ENCODE measurements at places on chromosomes 2 and 18.

DNA sequence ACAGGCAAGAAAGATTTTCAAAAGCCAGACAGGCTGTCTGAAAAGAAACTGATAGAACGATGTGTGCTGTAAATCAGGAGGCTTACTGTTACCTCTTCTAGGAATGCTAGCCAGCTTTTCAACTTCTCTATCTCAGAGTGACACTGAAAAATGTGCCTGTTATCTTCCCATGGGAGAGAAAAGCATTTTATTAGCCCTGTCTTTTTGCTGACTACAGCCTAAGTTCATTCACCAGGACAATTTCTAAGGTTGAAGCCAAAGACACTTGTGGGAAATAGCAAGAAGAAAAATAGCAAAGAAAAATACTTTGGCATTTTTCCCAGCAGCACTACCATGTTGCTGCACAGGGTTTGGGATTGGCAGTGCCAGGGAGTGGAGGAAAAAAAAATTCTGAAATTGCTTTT, 34.0 kb downstream of the ABCB11 start:
- no peak for DNase-seq

DNA sequence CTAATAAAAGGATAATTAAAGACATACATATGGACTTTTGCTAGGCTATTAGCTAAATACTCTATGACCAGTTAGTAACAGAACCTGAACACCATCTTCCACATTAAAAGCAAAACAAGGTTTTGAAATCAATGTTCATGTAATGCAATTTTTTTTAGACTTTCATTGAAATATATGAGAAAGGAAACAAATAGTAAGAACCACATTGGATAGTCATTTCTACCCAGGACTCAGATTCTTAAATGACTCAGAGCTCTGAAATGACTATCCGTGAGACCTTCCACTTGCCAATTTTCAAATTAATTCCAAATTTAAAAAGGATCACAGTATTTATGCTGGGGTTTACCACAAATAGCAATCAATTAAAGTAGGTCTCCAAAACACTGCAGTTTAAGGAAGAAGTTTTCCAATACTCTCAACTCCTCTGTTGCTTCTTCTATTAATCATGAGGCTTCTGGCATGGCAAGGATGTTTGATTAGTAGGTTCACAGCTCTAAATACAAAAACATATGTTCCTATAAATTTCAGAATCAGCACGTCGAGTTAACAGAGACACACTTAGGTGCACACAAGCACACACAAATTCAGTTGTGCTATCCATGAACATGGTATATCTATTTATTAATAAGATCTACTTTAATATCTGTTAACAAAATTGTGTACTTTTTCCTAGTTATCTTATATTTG, 841.0 kb downstream of the RNF144A start:
- DNase-seq: no peak

DNA sequence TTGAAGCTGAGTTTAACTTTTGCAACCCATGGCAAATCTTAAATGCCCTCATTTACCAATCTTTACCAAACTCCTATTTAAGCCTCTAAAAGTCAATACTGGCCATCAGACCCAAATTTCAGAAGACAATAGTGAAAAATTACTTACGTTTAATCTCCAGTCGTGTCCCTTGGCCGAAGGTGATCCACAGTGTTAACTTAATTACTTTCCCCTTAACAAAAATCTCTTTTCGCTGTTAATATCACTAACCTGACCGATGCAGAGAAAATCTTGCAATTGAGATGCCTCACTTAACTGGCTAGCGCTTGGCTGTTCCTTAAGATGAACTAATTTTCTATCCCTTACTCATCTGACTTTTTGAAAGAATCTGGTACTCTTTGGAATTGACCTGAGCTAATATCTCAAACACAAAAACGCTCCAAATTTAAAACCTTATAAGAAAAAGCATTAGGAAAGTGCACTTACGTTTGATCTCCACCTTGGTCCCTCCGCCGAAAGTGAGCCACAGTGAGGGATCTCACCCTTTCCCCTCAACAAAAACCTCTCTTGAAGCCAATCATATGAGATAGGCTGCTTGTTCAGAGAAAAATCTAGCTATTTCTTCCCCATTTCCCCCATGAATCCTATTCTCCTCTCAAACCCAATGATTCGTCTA, 169.1 kb downstream of the RPIA start:
- DNase-seq: no peak

DNA sequence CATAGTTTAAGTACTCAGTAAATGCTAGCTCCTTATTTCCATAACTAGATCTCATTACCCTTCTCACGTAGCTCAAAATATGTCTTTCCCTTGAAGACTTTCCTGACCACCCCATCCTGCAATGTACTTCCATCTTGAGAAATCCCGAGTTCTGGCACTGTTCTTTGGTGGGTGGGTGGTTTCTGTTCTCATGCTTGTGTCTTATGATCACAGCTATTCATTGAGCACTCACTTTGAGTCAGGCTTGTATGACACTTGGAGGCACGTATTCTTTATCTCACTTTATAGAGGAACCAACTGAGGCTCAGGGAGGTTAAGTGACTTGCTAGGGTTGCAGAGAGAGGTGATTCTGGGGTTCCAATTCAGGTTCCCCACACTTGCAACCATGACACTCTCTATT, 9.0 kb upstream of the CLIP4 start:
- no peak for DNase-seq

GRCh38 chr18:74550886-74551285, 16.6 kb downstream of the CNDP1 start:
- DNase-seq: no peak

DNA sequence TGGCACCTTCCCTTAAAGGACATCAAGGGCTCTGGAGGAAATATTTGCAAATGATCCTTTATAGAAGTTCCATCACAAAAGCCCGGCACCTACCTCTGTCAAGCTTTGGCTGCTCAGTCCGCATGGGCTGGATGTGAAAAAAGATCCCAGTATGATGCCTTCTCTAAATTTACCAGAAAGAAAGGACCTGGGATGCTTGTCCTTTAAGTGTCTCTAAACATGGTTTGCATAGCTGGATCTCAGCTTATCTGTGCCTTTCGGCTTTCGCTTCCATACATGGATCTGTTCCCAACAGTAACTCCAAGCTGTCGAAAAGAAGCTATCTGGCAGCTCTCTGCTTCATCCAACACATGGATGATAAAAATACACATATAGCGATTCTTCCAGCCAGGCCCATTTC, 60.4 kb upstream of the SLC8A1 start:
- DNase-seq: no peak

GRCh38 chr2:15506229-15506819, 54.8 kb downstream of the NBAS start:
- no peak for DNase-seq

GRCh38 chr2:6965071-6965795, 48.0 kb downstream of the RNF144A start:
- no peak for DNase-seq

DNA sequence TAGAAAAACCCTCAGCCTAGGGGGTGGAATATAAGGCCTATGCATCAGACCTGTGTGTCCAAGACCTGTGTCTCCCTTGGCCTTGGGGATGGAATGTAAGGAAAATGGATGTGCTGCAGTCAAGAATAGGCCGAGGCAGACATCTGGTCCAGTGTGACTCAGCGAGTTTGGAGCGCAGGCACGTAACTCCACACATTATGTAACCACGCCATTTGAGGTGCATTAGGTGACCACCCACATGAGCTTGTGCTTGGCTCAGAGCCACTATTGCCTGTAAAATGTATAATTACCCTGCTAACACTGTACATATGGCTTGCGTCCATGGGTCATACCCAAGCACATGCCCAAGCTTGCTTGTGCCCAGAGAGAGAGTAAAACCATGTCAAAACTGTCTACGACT, 580.9 kb upstream of the HNMT start:
- DNase-seq: no peak

Measured in DMS79 (cell line).